ENCODE measurements at places on chromosomes 7 and 10.

- no peak overlapping the region for H3K27ac ChIP-seq
- peak; percentile 55 for DNase-seq
- H3K27me3 ChIP-seq: no peaks in the 10 kb centered on the region
- H3K4me3 ChIP-seq: no peak overlapping the region
- H3K4me1 ChIP-seq: peaks cover 10% of the 10 kb centered on the region
Measured at GRCh38 chr10:86922553-86922961, 34.9 kb downstream of the MMRN2 start.

- H3K27me3 ChIP-seq: no peaks in the 10 kb centered on the region
- no peak for DNase-seq
- no peak overlapping the region for H3K4me3 ChIP-seq
Measured at GRCh38 chr10:43375401-43376020, 4.1 kb downstream of the FXYD4 start.

GRCh38 chr10:2011106-2011716 is 273.9 kb upstream of the ADARB2 start:
- no peak overlapping the region for H3K4me3 ChIP-seq
- DNase-seq: no peak
- no peaks in the 10 kb centered on the region for H3K27me3 ChIP-seq
- H3K4me1 ChIP-seq: no peaks in the 10 kb centered on the region

DNA sequence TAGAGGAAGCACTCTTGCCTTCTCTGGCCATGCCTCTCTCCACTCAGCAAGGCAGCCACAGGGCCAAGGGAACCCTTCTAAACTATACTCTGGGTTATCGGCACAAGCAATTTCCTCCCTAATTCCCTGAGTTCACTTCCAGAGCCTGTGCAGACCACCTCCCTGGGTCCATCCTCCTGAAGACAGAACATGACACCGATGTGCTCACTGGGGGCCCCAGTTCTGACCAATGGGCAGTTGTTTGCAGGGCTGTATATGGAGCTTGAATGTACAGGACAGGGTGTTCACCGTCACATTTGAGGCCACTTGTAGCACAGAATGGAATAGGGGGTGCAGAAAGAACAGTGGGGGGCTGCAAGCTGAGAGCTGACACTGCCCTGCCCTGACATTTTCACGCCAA is 77.7 kb downstream of the TFEC start:
- no peaks in the 10 kb centered on the region for H3K36me3 ChIP-seq
- H3K4me1 ChIP-seq: no peaks in the 10 kb centered on the region
- DNase-seq: no peak
- H3K4me3 ChIP-seq: no peak overlapping the region
- H3K27ac ChIP-seq: no peak overlapping the region

GRCh38 chr7:36748017-36748487 is 23.8 kb upstream of the AOAH start:
- peaks cover 38% of the 10 kb centered on the region for H3K27me3 ChIP-seq
- H3K36me3 ChIP-seq: no peaks in the 10 kb centered on the region
- no peak overlapping the region for H3K4me3 ChIP-seq
- H3K4me1 ChIP-seq: no peaks in the 10 kb centered on the region
- no peak overlapping the region for H3K27ac ChIP-seq

DNA sequence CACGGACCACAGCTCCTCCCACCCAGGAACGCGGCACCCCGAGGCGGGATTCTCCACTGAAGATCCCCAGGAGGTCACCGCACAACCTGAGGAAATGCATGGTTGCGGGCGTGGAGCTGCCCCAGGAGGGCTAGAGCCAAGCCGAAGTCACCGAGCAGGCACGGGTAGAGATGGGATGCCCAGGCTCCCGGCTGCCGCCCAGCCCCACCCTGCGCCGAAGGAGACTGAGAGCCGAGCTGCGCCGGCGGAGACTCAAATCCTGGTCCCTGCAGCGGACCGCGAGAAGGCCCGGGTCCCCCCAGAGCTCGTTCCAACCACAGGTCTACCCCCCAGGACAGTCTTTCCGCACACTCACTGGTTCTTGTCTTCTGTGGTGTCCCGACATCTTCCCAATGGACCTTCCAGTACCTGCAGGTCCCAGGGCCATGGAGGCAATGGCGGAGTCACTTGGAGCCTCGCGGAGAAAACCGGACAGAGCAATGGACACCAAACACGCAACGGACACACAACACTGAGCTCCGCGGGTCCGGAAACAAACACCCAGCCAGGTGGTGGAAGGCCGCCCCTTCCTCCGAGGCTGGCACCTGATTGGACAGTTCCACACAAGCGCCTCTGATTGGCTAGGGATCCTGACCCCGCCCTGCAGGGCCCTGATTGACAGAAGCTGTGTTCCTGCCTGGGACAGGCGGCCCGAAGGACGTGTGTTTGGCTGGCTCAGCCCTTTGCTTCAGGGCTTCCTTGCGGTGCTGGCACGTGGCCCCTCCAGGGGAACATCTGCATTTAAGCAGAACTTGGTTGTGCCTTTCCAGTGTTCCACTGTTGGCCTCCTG is 331.9 kb upstream of the NUPR2 start:
- H3K4me3 ChIP-seq: no peak overlapping the region
- H3K36me3 ChIP-seq: no peaks in the 10 kb centered on the region
- H3K27me3 ChIP-seq: no peaks in the 10 kb centered on the region
- H3K27ac ChIP-seq: no peak overlapping the region
- DNase-seq: no peak
- H3K4me1 ChIP-seq: no peaks in the 10 kb centered on the region

Measured in PC-3 (cell line).